Hypothalamus (tissue), 51 donors: ENCODE measurements at places on chromosomes 2 and 18.

- DNase-seq, result no peak
Observed at GRCh38 chr2:218354850-218355443, 1.7 kb upstream of the CATIP start.

- no peak for DNase-seq
Observed at GRCh38 chr2:187569042-187569441, 14.8 kb upstream of the TFPI start.

DNA sequence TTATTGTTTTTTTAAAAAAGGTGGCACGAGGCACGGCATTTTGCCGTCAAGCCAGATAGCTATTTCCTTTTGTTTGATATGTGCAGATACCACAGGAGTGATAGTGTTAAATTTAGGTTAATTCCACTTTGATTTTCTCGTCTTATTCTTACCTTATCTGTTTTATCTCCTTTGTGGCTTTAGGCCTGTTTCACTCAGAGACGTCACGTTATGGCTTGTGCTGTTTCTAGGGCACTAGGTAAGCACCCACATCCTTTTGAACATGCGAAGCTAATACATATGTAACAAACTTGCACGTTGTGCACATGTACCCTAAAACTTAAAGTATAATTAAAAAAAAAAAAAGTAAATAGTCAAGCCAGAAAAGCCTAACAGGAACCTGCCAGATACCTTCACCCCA is 57.8 kb downstream of the C18orf63 start:
- DNase-seq, result no peak

- no peak for DNase-seq
Observed at GRCh38 chr2:158509928-158510797, 53.4 kb downstream of the PKP4 start.

DNA sequence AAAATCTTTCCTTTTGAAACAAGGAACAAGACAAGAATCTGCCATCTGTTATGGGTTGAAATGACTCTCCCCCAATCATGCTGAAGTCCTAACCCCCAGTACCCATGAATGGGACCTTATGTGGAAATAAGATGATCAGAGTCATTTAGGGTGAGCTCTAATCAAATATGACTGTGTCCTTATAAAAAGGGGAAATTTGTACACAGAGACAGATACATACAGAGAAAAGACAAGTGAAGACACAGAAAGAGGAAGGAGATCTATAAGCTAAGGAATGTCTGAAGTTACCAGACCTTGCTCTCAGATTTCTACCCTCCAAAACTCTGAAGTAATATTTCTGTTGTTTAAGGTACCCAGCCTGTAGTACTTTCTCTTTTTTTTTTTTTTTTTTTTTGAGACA is 15.7 kb downstream of the TGFBRAP1 start:
- DNase-seq, result no peak

- no peak for DNase-seq
Observed at GRCh38 chr2:44934038-44934982, 7.2 kb upstream of the SIX3 start.

- no peak for DNase-seq
Observed at GRCh38 chr2:42868874-42869273, 76.5 kb upstream of the HAAO start.

- no peak for DNase-seq
Observed at GRCh38 chr2:223860809-223861738, 23.7 kb upstream of the AP1S3 start.

DNA sequence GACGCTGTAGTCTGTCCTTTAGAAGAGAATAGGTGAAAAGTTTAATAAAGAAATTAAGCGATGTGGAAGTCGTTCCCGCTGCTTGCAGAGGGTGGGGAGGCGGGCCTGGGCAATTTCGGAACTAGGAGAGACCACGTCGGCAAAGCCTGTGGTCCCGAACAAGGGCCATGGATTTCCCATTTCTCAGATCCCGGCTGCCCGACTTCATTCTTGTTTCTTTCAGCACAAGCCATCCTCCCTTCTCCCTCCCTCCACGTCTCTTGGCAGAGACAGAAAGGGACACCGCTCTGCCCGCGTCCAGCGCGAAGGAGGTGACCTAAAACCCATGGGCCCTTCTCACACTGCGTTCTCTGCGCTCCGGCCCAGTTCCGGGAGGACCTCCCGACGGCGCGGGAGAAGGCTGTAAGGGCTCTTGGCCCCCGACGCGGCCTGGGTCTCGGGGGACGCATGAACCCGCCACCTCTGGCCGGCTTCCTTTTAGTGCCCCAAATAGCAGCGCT is 2.2 kb upstream of the BCL2L11 start:
- no peak for DNase-seq

GRCh38 chr2:209876211-209876610 is 104.6 kb downstream of the UNC80 start:
- no peak for DNase-seq

DNA sequence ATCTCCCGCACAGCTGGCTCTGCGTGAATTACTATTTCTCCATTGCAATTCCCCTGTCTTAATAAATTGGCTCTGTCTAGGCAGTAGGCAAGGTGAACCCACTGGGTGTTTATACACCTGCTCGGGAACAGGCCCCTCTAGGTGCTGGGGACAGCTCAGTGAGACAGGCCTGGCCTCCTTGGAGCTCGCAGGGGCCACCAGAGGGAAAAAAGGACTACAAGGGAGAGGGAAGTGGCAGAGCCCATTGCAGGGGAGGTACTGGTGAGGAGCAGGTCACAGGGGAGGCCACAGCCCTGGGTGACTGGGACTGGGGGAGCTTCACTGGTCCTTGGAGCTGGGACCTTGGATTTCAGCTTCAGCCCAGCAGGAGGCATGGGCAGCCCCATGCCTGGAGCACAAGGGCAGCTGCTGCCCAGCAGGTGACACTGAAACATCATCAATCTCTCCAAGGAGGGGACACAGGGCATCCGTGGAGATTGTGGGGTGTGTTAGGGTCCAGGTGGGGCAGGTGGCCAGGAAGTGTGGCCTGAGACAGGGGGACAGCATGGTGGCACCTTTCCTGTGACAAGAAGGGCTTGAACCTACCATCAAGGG is 31.2 kb downstream of the NGEF start:
- DNase-seq, result no peak

DNA sequence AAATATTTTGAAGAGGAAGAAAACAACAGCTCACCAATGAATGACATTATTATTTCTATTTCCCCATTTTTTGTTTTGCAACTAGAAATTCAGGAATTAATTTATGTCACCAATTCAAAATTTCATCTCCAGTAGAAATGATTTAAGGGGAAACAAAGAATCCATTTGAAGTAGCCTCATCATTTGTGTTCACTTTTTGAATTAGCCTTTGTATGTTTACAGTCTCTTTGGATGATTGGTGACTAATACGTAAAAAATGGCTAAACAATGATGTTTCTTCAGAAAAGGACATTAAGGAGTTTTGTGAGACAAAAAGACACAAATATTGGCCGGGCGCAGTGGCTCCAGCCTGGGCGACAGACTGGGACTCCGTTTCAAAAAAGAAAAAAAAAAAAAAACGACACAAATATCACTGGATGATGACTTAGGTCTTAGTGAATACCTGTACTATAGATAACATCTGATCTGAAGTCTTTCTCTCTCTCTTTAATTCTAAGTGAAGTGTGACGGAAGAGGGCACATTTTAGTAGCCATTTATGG is 313.2 kb downstream of the PIK3C3 start:
- no peak for DNase-seq

DNA sequence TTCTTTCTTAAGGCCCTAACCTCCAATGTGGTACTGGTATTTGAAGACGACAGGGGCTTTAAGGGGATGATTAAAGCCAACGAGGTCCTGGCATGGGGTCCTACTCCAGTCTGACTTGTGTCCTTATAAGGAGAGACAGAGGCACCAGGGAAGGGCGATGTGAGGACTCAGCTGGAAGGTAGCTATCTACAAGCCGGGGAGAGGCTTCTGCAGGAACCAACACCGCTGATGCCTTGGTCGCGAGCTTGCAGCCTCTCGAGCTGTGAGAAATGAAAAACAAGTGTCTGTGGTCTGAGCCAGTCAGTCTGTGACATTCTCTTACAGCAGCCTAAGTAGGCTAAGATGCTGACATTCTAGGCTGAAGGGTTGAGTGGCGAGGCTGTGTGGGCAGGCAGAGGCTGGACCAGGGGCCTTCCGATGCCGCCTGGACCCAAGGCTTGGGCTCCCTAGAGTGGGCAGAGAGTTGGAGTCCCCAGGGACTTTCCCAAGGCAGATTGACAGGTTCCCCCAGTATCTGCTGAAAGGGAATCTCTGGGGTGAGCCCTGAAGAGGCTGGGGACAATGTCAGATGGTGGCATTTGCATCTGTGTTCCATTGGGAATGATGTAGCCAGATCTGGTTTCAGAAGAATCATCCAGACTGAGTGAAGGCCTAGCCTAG is 322.9 kb upstream of the HS6ST1 start:
- DNase-seq, result no peak

DNA sequence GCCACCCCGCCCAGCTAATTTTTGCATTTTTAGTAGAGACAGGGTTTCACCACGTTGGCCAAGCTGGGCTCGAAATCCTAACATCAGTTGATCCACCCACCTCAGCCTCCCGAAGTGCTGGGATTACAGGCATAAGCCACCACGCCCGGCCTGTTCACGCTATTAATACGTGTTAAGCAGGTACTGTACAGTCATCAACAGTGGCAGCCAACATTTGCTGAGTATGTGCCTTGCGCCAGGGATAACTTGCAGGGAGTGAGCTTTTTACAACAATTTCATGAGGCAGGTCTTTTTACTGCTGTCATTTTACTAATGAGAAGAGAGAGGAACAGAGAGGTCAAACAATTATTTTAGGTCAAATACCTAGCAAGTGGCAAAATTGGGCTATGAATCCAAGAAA is 115.2 kb downstream of the AP1S3 start:
- no peak for DNase-seq

DNA sequence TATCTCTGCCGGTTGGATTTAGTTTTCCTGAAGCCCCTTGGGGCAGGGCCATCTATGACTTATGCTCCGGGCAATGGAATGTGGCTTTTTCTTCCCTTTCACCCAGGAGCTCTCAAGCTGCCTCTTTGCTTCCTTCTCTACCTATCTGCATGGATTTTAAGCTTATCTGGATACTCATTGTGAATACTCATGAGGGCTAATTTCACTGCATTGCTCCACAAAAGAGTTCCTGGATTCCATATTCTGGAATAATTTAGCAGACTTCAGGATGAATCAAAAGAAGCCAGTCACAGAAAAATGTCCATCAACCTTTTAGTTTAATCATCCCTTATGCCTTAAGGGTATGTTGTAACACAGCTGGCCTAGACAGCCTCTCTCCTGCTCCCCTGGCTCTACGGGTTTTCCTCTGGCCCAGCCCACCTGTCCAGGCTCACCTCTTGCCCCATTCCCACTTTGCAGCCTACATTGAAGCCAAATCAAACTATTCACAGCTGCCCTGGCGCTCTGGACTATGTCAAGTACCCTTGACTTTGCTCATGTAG is 122.8 kb upstream of the RMDN2 start:
- DNase-seq, result no peak

DNA sequence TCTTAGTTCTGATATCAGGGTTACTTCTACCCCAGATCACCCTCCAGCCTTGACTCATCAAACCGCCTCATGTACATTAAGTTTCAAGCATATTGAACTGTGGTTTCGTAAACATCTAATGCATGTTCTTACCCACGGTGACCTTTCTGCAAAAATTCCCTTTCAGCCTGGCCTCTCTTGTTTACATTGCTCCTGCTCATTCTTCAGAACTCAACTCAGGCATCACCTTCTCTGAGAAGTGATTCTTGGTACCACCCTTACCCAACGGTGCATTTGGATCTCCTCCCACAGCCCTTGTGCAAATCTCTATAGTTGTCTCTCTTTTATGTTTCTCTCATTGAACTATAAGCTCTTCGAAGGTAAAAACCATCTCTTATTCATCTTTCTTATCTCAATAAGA is 503.1 kb upstream of the PKDCC start:
- no peak for DNase-seq

GRCh38 chr2:126322342-126322741 is 333.6 kb upstream of the GYPC start:
- no peak for DNase-seq

DNA sequence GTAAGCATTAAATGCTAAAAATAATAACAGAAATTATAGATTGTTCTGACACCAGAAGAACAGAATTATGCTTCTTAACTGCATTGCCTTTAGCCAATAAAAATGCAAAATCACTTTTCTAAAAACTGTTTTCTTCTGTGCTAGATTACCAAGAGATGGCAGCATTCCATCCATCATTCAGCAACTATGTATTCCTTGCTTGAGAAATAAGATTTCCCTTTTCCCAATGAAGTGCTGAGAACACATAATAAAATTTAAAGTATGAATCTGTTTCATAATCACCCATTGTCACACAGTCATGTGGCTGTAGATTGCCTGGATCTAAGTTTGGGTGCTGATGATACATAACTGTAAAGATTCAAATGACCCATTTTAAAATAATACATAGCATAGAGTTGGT is 504.2 kb downstream of the TDRD15 start:
- no peak for DNase-seq

DNA sequence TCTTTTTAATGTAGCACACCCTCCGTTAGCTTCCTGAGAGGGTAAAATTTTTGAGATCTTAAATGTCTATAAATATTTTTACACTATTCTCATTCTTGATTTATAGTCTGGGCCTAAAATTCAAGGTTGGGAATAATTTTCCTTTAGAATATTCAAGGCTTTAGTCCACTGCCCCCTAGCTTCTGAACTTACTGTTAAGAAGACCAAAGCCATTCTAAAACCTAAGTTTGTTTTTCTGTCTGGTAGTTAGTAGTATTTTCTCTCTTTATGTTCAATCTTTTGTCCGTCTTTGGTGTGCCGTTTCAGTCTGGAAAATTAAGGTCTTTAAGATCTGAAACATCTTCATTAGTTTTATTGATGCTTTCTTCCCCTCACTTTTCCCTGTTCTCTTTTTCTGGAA is 14.5 kb downstream of the OSBPL6 start:
- no peak for DNase-seq

GRCh38 chr2:230928701-230929380 is 3.8 kb upstream of the GPR55 start:
- no peak for DNase-seq

DNA sequence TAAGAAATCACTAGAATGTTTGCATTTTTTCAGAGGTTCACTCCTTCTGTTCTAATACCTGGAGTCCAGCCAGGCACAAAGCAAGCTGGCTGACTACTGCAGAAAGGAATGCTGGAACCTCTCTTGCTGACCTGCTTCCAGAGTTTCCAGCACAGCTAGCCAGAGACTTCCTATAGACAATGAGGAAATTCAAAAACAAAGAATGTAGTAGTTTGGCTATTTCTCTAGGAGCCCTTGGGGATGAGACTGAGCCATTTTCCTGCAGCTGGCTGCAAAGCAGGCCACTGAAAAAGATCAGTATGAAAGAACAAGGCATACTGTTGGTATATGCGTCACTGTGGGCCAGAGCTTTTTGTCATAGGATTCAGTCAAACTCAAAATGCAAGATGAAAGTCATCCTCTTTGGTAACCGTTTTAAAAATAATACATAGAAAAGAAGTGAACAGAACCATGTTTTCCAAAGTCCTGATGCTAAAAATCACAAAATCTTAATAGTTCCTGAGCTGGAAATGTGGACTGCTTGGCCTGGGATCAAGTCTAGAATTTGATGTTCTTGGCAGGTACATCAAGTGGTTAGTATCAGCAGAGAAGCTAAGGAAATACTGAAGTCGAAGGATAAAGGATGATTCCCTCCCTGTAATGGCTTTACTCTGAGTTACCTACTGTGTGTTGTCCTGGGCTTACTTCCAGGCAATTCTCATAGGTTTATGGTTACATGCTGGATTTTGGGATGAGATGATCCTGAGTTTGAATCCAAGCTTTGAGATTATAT is 9.0 kb upstream of the DSEL start:
- peak; percentile 3 for DNase-seq

GRCh38 chr2:60707750-60708371 is 48.2 kb upstream of the PAPOLG start:
- DNase-seq, result no peak

- DNase-seq, result no peak
Observed at GRCh38 chr2:228067309-228067708, 114.2 kb downstream of the SPHKAP start.

GRCh38 chr18:320155-320554 is 52.3 kb upstream of the THOC1 start:
- DNase-seq, result no peak
